ENCODE measurements at places on chromosomes 11 and 22. TPM values are rescaled to one million over a fixed set of nuclear protein-coding genes. Genes with fewer than 3 reads are reported as not detected.

- no peaks in the 10 kb centered on the region for H3K27me3 ChIP-seq
- H3K36me3 ChIP-seq: no peaks in the 10 kb centered on the region
- H3K27ac ChIP-seq: peak overlapping the region; percentile 46
- H3K4me3 ChIP-seq: no peak overlapping the region
These were observed 209.3 kb downstream of the TBC1D22A start for GRCh38 chr22:46971764-46972125.

- no peaks in the 10 kb centered on the region for H3K27me3 ChIP-seq
- H3K36me3 ChIP-seq: no peaks in the 10 kb centered on the region
- H3K4me3 ChIP-seq: no peak overlapping the region
- no peaks in the 10 kb centered on the region for H3K4me1 ChIP-seq
- no peak overlapping the region for H3K27ac ChIP-seq
These were observed 7.8 kb downstream of the PRR14L start for GRCh38 chr22:31742115-31742514.

The APOBEC3A gene
- not detected for total RNA-seq

GRCh38 chr11:104946907-104947306 lies 21.5 kb downstream of the CASP4 start:
- no peak overlapping the region for H3K27ac ChIP-seq
- DNase-seq: no peak
- no peaks in the 10 kb centered on the region for H3K4me1 ChIP-seq
- H3K27me3 ChIP-seq: no peaks in the 10 kb centered on the region
- peaks cover 12% of the 10 kb centered on the region for H3K36me3 ChIP-seq
- no peak overlapping the region for H3K4me3 ChIP-seq

GRCh38 chr11:108854346-108854745 lies 189.5 kb downstream of the DDX10 start:
- H3K4me3 ChIP-seq: peak overlapping the region; percentile 5
- no peak for DNase-seq
- H3K4me1 ChIP-seq: no peaks in the 10 kb centered on the region
- no peak overlapping the region for H3K27ac ChIP-seq

DNA sequence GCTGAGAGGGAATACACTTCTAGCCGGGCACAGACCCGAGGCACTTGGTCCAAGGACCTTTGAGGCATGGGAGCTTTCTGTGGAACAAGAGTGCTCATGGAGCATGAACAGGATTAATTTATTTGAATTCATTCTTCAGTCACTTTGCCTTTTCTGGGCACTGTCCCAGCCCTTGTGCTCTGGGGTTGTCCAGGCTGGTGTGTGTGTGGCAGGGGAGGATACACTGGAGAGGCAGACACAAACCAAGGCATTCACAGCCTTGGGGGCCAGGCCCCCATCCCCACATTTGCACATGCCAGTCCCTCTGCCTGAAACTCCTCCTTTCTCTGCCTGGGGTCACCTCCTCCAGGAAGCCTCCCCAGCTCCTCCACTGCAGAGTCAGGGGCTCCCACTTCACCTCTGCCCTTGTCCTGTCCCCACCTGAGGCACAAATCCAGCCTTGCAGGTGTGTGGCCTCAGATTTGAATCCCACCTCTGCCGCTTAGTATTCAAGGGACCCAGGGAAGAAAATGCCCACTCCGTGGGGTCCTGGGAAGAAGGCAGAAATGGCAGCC lies 55.5 kb downstream of the MYO7A start:
- H3K4me1 ChIP-seq: no peaks in the 10 kb centered on the region
- no peak overlapping the region for H3K27ac ChIP-seq
- DNase-seq: no peak
- H3K36me3 ChIP-seq: no peaks in the 10 kb centered on the region
- H3K27me3 ChIP-seq: no peaks in the 10 kb centered on the region

The INS gene
- not detected for total RNA-seq
